ENCODE measurements at places on chromosomes 6 and 20.

GRCh38 chr6:26336355-26337198 is 28.4 kb upstream of the BTN3A2 start:
- DNase-seq = no peak

DNA sequence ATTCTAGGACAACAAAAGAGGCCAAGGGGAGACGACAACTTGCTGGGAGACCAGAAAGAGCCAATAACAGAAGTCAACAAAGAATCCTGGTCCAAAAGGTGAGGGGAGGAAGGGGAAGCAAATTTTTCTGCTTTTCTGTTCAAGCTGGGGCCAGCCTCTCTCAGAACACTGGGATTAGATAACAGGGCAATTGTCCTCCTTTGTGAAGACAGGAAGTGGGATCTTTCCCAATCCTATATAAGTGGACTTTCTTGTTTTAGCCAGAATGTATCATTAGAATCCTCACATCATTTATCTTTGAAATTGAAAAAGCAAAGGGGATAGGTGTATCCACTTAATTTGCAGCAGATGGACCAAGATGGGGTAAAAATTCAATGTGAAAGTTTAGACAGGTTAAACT is 101.2 kb upstream of the COL21A1 start:
- DNase-seq = no peak

DNA sequence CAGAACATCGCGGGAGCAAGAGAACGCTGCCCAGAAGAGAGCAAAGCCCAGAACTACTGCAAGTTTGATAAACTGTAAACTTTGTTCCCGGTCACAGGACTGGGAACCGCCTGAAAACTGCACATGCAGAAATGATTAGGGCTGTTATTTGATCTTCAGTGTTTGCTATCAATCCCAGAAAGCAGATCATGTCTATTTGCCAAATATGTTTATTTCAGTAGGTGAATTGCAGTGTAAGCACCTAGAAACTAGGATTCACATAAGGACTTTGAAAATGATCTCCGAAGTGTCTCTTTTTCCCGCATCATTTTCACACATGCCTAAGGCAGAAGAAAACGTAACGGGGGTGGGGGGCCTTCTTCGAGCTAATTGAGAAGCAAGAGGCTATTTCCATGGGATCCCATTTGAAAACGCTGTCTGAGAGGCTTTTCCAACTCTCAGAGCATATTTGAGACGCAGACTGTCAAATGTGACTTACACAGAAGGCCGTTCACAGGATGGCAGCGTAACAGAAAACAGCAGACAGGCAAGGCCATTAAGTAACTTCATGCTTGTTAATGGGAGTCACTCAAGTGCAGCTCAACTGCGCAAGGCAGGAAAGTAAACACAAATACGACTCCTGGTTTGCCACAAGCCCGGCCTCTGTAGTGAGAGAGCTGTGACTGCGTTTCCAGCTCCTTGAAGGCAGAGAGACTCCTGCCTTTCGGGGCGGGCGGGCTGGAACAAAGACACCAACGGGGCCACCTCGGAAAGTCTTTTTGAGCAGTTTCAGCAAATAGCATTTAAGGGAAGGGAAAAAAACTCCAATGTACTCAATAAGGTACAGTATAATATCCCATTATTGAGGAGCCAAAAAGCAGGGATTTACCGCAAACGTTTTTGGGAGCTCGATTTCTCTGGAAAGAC is 144.7 kb upstream of the ZNF217 start:
- DNase-seq = no peak

GRCh38 chr6:150925976-150926375 is 60.5 kb downstream of the MTHFD1L start:
- DNase-seq = no peak

DNA sequence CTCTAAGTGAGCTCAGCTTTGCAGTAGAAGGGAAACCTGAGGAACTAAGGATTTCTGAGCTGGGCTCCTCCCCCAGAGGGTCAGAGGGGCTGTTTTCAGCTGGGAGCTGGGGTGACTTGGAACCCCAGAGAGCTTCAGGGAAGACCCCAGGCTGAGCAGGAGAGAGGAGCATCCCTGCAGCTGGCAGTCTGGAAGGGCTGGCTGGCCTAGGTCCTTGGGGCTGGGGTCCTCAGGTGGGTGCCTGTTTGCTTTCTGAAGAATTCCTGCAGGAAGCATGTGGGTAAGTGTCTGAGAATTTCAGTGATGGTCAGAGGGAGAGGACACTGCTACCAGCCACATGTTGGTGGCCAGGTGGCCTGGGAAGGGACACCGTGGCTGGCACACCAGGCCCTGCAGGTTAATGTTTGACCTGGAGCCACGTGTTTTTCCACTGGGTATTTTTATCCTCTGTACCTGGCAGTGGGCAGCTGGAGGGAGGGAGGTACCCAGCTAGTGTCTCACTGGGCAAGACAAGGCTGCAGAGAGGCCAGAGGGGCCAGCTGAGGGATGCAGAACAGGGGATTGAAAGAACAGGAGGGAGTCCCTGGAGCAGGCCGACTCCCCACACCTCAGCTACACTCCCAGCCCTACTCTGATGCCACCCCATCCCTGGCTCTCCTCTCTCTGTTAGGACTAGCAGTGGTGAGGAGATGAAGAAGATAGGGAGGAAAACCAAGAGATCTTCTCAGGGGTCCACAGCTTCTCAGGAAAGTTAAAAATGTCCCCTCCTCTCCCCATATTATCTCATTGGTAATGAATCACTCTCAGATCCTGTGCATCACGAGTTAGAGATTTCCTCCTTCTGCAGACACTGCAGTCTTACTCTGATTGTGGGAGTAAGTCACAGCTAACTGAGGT is 143.6 kb downstream of the VEGFA start:
- DNase-seq = no peak
